ENCODE measurements at places on chromosomes 7 and 10. TPM values are rescaled to one million over a fixed set of nuclear protein-coding genes. Genes with fewer than 3 reads are reported as not detected.
A peak's percentile ranks its signal among the peaks of the same experiment; 100 is the strongest.

The PTPRN2 gene
- total RNA-seq: 1.5 TPM

- no peaks in the 10 kb centered on the region for H3K36me3 ChIP-seq
- H3K27me3 ChIP-seq: no peaks in the 10 kb centered on the region
- H3K27ac ChIP-seq: no peak overlapping the region
- no peak for DNase-seq
These were observed 45.9 kb upstream of the ARHGAP12 start for GRCh38 chr10:31974434-31975124.

- H3K4me3 ChIP-seq: no peak overlapping the region
- peaks cover 4% of the 10 kb centered on the region for H3K4me1 ChIP-seq
- no peak overlapping the region for H3K27ac ChIP-seq
- H3K36me3 ChIP-seq: peaks cover 87% of the 10 kb centered on the region
- H3K27me3 ChIP-seq: no peaks in the 10 kb centered on the region
These were observed 112.2 kb downstream of the CYTH3 start for GRCh38 chr7:6160191-6160623.

- H3K4me3 ChIP-seq: no peak overlapping the region
- H3K27ac ChIP-seq: peak overlapping the region; percentile 53
- H3K4me1 ChIP-seq: peaks cover 14% of the 10 kb centered on the region
- no peak for DNase-seq
These were observed 336.8 kb downstream of the ARL4A start for GRCh38 chr7:13024121-13024674.

DNA sequence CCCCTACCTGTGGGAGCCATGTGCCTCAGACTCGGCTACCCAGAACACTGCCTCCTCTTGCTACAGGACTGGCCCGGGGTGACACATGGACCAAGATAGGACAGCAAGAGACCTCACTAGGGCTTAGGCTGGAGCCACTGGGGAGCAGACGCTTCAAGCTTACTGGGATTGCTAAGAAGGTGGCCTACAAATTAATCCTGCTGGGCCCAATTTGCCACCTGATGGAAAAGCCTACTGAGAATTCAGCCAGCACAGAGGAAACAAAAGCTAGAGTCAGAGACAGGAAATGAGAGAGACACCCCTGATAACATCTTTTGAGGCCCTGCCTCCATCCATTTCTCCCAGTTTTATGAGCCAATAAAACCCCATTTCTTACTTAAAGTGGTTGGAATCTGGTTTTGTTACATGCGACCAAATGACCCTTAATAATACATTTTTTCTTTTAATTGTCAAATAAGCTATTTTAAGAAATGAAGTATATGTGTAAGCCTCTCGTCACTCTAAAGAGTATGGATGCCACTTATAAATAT is 282.1 kb downstream of the CXCL12 start:
- H3K4me3 ChIP-seq: no peak overlapping the region
- no peaks in the 10 kb centered on the region for H3K36me3 ChIP-seq
- no peak for DNase-seq

The ASZ1 gene
- not detected for total RNA-seq

- H3K36me3 ChIP-seq: no peaks in the 10 kb centered on the region
- no peaks in the 10 kb centered on the region for H3K4me1 ChIP-seq
- no peaks in the 10 kb centered on the region for H3K27me3 ChIP-seq
- H3K27ac ChIP-seq: no peak overlapping the region
These were observed 71.6 kb downstream of the FBXL13 start for GRCh38 chr7:103003004-103003403.

The SYCE1 gene
- total RNA-seq: not detected

DNA sequence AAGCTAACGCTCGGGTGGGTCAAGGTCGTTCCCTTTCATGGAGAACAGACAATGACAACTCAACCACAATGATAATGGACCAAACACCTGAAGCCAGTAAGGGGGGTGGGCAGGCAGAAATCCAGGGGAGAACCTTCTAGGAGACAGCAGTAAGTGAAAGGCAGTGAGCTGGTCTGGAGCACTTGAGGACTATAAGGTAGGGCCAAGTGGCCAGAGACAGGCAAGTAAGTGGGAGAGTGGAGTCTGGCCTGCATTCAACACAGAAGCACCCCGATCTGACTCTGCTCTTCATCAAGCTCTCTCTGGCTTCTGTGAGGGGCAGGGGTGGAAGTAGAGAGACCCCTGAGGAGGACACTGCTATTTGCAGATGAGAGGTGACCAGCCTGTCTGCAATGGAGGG is 7.7 kb upstream of the IKZF1 start:
- no peaks in the 10 kb centered on the region for H3K36me3 ChIP-seq
- peaks cover 8% of the 10 kb centered on the region for H3K27me3 ChIP-seq
- H3K4me1 ChIP-seq: no peaks in the 10 kb centered on the region
- no peak for DNase-seq
- H3K4me3 ChIP-seq: no peak overlapping the region

GRCh38 chr10:110860576-110861241 is 11.0 kb upstream of the PDCD4 start:
- H3K4me3 ChIP-seq: no peak overlapping the region
- H3K4me1 ChIP-seq: peaks cover 83% of the 10 kb centered on the region
- no peaks in the 10 kb centered on the region for H3K27me3 ChIP-seq
- H3K27ac ChIP-seq: peak overlapping the region; percentile 84

- no peak overlapping the region for H3K4me3 ChIP-seq
- DNase-seq: no peak
- H3K4me1 ChIP-seq: peaks cover 3% of the 10 kb centered on the region
- H3K36me3 ChIP-seq: no peaks in the 10 kb centered on the region
- H3K27me3 ChIP-seq: no peaks in the 10 kb centered on the region
- H3K27ac ChIP-seq: no peak overlapping the region
These were observed 55.2 kb upstream of the CDK13 start for GRCh38 chr7:39894904-39895303.

GRCh38 chr10:130128062-130128781 is 8.0 kb upstream of the GLRX3 start:
- no peaks in the 10 kb centered on the region for H3K36me3 ChIP-seq
- H3K27me3 ChIP-seq: no peaks in the 10 kb centered on the region
- no peak overlapping the region for H3K4me3 ChIP-seq
- H3K27ac ChIP-seq: no peak overlapping the region
- DNase-seq: no peak

- H3K27me3 ChIP-seq: no peaks in the 10 kb centered on the region
- no peaks in the 10 kb centered on the region for H3K4me1 ChIP-seq
- no peaks in the 10 kb centered on the region for H3K36me3 ChIP-seq
- DNase-seq: no peak
These were observed 177.2 kb upstream of the DKK1 start for GRCh38 chr10:52136921-52137320.

The TNRC18 gene
- 160 TPM for total RNA-seq

DNA sequence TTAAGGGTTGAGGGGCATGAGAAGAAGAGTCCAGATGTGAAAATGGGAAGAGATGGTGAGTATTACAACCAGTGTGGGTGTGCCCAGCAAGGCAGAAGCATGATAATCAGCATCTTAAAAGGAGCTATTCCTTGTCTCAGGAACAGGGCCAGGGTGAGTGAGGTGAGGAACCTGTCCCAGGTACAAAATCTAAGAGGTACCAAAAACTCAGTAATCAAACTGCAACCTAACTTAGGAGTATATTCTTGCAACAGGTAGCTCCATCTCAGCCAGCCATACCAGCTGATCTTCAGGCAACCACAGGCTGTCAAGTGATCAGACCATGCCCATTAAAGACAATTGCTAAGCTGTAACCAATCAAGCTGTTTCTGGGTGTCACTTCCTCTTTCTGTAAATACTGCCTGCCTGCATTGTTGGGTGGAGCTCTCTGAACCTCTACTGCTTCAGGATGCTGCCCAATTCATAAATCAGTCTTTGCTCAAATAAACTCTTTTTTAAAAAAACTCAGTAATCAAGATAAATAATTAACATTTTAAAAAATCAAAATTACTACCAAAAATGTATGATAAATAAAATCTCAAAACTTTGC is 7.4 kb downstream of the KEL start:
- H3K4me3 ChIP-seq: no peak overlapping the region
- H3K27ac ChIP-seq: no peak overlapping the region
- H3K4me1 ChIP-seq: no peaks in the 10 kb centered on the region
- no peaks in the 10 kb centered on the region for H3K36me3 ChIP-seq
- H3K27me3 ChIP-seq: no peaks in the 10 kb centered on the region

DNA sequence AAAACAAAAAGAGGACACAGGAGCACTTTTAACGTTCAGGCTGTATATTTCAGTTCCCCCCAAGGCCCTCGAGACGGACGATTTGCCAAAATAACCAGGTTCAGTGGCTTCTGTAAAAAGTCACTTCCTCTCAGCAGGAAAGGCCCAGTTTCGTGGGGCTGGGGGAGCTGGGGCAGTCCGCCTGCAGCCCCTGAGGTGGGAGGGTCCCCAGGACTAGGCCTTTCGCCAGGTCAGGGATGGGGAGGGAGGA is 28.8 kb downstream of the WDR86 start:
- H3K27ac ChIP-seq: no peak overlapping the region
- DNase-seq: no peak
- peaks cover 16% of the 10 kb centered on the region for H3K27me3 ChIP-seq
- peak overlapping the region; percentile 29 for H3K4me3 ChIP-seq

- no peak overlapping the region for H3K27ac ChIP-seq
- H3K36me3 ChIP-seq: no peaks in the 10 kb centered on the region
- no peak for DNase-seq
- no peak overlapping the region for H3K4me3 ChIP-seq
These were observed 966 bp downstream of the MALRD1 start for GRCh38 chr10:19049567-19049966.

DNA sequence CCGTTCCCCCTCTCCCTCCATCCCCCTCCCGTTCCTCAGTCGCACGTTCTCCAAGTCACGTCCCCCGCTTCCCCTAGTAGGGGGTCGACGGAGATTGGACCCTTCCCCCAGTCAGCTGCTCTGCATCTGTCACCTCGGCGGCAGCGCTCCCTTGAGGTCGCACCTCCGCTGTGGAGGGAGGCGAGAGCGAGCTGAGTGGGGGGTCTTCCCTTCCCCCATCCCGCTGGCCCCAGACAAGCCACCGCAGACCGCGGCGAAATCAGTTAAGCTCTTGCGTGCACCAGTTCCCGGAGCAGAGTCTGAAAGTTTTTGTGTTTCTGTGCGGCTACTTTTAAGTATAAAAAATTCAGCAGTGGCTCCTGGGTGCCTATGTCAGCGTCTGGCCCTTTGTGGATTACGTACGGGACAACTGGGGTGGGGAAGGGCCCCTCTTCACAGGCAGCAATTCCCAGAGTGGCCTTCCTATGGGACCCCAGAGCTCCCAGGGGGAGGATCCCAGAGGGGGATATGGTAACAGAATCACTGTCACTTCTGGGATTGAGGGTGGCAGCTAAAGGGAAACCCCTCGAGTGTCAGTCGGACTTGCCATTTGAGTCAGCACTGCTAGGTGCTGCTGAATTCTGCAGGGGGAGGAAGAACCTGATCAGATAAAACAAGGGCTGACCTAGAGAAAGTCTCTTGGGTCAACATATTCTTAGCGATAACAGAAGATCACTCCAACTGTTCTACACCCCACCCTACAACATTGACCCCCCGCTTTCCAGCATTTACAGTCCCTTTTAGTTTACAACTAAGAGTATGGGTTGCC is 12.5 kb upstream of the DDIT4 start:
- DNase-seq: no peak
- no peaks in the 10 kb centered on the region for H3K27me3 ChIP-seq
- H3K27ac ChIP-seq: peak overlapping the region; percentile 88
- no peaks in the 10 kb centered on the region for H3K36me3 ChIP-seq
- peaks cover 76% of the 10 kb centered on the region for H3K4me1 ChIP-seq

- H3K4me3 ChIP-seq: peak within 1 kb of the TSS; percentile 66
- H3K36me3 ChIP-seq: no peaks in the 10 kb centered on the region
- DNase-seq: peak; percentile 73
- H3K4me1 ChIP-seq: peaks cover 18% of the 10 kb centered on the region
- peaks cover 23% of the 10 kb centered on the region for H3K27me3 ChIP-seq
These were observed at the start of gene PRRT4 for GRCh38 chr7:128361411-128362379. PRRT4 (minus strand) TSS chr7:128361690.

The TMEM229A gene
- total RNA-seq: not detected

- no peak for DNase-seq
- peaks cover 22% of the 10 kb centered on the region for H3K4me1 ChIP-seq
- H3K27me3 ChIP-seq: no peaks in the 10 kb centered on the region
- no peak overlapping the region for H3K4me3 ChIP-seq
These were observed 68.9 kb downstream of the MYOF start for GRCh38 chr10:93413252-93413689.

Data from suprapubic skin (tissue), 4 donors.